Left lung (tissue), 14 donors: ENCODE measurements at places on chromosomes 1 and 21. TPM values are rescaled to one million over a fixed set of nuclear protein-coding genes. Genes with fewer than 3 reads are reported as not detected.

DNA sequence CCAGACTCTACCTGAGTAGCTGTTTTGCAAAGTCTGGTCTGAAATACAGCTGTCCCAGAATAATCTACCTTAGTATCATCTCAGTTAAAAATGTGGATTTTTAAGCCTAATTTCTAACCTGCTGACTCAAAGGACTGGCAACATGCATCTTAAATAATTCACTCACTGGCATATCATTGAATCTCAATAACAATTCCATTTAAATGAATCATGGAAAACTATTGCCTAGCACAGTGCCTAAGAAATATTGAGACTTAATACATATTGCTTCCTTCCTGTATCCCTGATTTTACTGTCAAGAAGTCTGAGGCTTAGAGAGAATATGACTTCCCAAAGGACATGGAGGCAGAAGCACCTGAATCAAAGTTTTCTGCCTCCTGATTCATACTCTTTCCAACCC lies 3.1 kb downstream of the CCDC190 start:
- no peak for DNase-seq

GRCh38 chr1:93143769-93144168 lies 36.4 kb downstream of the TMED5 start:
- no peak for DNase-seq

DNA sequence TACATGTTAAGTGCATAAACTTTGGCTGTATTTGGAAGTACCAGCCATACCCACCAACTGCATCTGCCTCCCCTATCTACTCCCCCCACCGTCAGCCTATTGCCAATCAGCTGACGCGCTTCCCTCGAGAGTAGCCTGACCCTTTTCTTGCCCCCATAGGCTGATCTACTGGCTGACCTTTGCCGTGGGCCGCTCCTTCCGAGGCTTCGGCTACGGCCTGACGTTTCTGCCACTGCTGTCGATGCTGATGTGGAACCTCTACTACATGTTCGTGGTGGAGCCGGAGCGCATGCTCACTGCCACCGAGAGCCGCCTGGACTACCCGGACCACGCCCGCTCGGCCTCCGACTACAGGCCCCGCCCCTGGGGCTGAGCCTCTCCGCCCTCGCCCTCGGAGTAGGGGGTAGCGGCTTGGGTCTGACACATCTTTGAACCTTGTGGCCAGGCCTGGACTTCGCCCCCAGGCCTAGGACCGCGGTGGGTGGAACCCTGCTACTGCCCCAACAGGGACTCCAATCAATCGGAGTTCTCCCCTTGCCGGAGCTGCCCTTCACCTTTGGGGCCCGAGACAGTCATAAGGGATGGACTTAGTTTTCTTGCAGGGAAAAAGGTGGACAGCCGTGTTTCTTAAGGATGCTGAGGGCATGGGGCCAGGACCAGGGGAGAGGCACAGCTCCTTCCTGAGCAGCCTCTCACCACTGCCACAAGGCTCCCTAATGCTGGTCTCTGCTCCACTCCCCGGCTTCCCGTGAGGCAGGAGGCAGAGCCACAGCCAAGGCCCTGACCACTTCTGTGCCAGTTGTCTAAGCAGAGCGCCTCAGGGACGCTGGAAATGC lies 4.0 kb downstream of the GLMP start:
- peak; percentile 83 for DNase-seq

GRCh38 chr1:206946261-206946660 lies at the start of gene PIGR:
Gene PIGR (minus strand): TSS chr1:206946466. CDS start chr1:206940531, 5,935 bp downstream.
- DNase-seq: no peak

GRCh38 chr1:23370330-23370708 lies 683 bp upstream of the ZNF436 start:
- no peak for DNase-seq

DNA sequence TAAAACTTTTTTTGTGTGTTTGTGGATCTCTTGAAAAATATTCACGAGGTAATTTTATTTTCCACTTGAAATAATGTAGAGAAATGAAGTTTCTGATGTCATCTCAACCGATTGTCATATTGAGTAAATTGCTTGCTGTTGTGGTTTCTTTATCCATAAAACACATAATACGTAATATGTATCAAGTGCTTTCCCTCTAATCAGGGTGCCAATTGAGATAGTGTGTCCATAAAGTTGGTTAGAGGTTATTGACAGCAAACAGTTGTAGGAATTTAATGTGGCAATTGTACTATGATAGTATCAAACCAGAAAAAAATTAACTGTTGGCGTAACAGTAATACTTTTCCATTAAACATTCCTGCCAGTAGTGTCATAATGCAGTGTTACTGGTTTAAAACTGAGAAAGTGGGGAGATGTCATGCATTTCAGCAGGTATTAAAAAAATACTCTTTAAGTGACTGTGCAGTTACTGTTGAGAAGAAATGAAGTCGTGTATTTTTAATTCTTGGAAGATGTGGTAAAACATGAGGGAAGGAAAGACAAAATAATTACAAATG lies 38.3 kb downstream of the USP25 start:
- no peak for DNase-seq

DNA sequence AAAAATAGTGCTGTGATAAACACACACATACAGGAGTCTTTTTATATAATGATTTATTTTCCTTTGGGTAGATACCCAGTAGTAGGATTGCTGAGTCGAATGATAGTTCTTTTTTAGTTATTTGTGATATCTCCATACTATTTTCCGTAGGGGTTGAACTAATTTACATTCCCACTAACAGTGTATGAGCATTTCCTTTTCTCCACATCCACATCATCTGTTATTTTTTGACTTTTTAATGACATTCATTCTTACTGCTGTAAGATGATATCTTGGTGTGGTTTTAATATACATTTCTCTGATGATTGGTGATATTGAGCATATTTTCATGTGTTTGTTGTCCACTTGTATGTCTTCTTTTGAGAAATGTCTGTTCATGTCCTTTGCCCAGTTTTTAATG lies 78.3 kb downstream of the NIBAN1 start:
- DNase-seq: no peak

DNA sequence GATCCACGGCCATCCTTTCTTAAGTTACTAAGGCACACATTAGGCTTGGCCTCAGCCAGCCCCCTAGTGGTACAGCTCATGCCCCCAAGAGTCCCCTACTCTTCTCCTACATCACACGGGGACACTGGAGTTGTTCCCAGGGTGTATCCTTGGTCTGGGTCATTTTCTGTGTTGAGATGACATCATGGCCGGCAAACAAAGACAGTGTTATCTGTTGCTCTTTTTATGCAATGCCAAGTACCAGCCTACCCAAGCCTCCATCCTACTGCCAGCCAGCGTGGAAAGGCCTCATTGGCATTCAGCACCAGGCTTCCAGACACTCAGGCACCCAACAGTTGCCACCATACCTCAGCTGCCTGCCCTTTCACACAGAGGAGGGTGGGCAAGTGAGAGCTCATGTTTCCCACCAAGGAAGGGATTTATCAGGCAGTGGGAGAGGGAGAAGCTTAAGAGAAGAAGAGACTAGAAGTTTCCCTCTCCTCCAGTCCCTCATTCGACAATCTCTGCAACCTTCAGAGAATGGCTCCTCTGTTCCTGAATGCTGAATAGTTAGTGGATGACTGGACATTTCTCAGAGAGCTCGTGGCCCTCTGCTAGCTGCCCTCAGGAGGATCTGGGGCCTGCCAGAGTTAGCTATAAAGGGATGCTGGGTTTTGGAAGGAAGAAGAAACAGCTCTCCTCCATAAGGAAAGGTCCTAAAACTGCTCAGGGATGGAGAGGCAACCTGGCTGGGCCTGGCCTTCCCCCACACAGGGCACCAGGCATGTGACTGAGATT lies 17.7 kb downstream of the CBR1 start:
- no peak for DNase-seq

GRCh38 chr1:116491700-116492357 lies 79.0 kb downstream of the CD58 start:
- no peak for DNase-seq

- DNase-seq: no peak
Observed at GRCh38 chr21:42398436-42399028, 2.7 kb upstream of the TMPRSS3 start.

DNA sequence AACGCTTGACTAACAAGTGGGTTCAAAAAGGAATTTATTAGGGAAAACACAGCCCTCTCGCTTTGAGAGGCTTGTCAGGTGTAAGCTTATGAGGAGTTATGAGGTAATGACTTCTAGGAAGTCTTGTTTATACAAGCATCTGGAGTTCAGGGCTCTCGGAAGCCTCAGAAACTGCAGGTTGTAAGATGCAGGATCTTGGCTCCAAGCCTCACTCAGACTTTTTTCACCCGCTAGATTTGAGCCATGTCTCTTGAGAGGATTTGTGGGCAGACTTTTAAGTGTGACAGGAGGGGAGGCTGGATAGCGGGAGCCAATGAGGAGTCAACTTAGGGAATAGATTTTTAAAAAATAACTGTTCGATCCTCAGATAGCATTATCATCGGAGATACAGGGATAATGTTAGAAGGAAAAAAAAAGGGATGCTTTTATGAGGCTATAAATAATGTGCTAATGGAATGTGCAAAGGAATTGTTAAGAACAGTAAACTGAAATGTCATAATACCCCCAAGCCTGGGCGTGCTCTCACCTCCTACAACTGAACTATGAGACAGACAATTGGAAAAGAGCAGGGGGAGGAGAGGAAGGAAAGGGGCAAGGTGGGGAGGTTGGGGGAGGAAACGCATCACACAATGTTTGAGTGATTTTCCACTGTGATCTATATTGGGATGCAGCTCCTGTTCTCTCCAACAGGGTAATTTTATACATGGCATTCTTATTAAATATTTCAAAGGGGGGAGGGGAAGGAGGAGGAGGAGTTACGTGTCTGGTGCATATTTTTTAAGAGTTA lies 107.4 kb upstream of the ESRRG start:
- DNase-seq: peak; percentile 33

DNA sequence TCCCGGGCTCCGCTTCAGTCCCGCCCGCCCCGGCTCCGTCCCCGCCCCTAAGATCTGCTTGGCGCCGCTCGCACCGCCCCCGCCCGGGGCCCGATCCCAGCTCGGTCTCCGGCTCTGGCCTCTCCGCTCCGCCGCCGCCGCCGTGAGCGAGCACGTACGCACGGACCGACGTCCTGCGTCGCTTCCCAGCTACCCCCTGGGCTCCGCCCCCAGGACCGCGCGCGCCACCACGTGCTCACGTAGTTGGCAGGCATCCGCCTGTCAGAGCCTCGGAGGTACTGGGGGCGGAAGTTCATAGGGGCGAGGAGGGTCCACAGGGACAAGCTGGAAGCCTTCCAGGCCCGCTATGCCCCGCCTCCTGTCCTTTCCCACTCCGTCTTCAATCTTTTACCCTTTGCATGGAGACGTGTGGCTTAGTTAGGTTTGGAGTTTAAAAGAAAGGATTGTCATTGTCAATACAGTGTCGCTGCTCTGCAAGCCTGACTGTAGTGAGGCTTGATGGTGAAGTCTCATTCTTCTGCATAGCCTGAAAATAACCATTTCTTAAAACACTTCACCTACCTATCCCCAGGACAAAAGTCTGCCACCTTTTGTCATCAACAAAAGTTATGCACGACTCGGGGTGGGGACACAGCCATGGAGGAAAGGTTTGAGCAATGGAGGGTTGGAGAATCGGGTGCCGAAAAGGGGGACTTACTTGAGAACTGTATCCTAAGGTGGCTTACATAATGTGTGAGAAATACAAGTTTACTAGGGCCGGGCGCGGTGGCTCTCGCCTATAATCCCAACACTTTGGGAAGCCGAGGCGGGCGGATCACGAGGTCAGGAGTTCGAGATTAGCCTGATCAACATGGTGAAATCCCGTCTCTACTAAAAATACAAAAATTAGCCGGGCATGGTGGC lies at the start of gene CLK2:
CLK2 (minus strand) TSS at position 162 of the 903 bp plus-strand sequence. CDS start 2,527 bp downstream, outside the sequence.
- peak; percentile 98 for DNase-seq

- DNase-seq: no peak
Observed at GRCh38 chr1:231125972-231126580, 35.8 kb upstream of the TRIM67 start.

ABCG1 gene
- 53.8 TPM for total RNA-seq
